Activated CD8-positive, alpha-beta memory T cell treated with anti-CD3 and anti-CD28 coated beads for 1 hour (primary cell): ENCODE measurements at places on chromosomes 13 and 19.

DNA sequence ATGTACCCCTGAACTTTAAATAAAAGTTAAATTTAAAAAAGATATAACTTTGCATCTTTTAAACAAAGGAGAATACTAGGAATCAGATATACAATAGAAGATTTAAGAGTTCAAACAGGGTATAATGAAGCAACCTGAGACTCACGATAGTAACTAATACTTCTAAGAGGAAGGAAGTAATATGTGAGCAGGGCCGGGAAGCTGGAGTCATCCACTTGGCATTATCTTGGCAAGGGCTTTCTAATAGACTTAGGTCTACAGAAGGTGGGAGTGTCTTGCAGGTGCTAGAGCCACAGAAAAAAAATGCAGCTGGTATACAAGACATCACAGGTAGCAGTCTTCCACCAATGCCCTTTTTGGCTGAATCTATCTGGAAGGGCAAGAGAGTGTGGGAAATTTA is 231.9 kb downstream of the KCTD12 start:
- no peak for DNase-seq

DNA sequence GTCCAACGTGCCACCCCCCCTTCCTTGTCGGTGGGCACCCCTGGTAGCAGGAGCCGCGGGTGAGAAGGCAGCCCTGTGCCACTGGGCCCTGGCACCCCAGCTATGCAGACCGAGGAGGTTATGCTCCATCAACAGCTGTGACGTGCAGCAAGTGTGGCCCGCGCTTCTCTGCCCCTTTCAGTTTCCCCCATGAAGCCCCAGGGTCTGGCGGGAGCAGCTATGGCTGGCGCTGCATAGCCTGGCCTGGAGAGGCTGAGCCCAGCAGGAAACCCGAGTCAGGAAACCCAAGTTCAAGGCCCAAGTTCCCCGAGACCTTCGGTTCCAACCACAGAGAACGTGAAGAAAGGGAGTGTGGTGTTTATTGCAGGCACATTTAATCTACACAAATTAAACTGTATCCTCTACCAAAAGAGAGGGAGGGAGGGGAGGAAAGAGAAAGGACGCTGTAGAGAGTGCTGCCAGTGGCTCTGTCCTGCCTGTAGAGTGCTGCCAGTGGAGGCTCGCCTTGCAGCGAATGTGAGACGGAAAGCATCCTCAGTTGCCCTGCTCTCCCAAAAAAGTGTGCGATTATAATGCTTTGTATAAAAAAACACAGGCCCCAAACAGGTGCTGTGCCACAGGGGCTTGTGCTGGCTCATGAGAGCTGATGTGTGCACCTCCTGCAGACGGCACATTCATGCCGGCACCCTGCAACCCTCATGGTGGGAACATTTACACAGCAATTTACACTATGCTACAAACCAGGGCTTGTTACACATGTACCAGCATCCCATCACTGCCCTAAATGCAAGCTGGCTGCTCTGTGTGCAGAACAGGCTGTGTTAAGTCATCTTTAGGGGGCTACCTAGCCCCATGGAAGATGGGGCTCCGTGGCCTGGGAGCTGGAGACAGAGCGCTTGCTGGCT is 16.3 kb downstream of the POP4 start:
- no peak for DNase-seq

GRCh38 chr19:48330012-48330681 is 4.8 kb downstream of the EMP3 start:
- peak; percentile 65 for DNase-seq

DNA sequence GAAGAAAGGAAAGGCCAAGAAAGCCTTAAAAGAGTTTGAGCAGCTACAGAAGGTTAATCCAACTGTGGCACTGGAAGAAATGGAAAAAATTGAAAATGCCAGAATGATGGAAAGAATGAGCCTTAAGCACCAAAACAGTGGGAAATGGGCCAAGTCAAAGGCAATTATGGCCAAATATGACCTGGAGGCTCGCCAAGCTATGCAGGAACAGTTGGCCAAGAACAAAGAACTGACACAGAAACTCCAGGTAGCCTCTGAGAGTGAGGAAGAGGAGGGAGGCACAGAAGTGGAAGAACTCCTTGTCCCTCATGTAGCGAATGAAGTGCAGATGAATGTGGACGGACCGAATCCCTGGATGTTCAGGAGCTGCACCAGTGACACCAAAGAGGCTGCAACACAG is 5.1 kb downstream of the UTP14C start:
- no peak for DNase-seq

- no peak for DNase-seq
Observed at GRCh38 chr13:110475117-110475516, 86.4 kb downstream of the RAB20 start.

DNA sequence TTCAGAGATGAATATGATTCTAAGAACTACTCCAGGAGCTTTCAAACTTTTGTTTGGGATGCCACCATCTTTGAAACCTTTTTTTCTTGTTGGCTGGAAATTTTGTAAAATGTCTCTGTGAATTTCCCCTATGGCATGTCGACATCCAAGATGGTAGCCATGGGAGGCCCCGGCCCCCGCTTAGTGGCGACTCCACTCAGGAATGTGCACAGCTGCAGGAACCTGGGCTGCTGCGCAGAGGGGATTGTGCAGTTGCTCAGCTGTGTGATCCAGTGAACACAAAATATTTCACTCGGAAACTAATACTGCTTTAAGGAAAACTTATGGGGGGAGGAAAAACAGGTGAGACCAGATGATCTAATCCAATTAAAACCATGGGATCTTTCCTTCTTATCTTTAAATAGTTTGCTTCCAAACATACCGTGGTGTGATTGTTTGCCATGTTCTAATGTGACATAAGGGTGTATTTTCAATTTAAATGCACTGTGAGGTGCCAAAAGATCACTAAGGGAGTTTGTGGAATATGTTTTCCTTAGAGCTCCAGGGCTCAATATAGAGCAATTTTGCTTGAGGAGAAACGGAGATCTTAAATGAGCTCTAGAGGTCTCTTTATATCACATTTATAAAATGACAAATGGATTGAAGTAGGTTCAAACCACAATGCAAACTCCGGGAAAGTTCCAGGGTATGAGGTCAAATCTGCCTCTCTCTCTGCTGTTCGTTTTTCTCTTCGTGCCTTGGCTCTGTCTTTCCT is 497.7 kb downstream of the FGF9 start:
- DNase-seq = no peak

DNA sequence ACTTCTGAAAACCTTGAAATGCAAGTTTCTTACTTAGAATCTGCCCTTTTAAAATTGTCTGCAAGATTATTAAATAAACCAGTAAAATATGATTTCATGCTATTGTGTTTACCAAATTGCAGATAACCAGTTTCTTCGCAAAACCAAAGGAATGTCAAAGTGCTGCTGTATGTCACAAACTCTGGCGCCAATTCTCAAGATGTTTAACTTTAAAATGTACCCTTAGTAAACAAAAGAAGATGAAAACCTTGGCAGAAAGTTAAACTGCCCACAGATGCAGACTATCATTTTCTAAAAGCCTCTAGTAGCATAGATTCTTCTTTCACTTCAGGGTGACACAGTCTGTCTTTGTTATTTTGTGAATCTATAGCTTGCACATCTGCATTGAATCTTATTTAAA is 189.2 kb downstream of the SLITRK6 start:
- DNase-seq = no peak

DNA sequence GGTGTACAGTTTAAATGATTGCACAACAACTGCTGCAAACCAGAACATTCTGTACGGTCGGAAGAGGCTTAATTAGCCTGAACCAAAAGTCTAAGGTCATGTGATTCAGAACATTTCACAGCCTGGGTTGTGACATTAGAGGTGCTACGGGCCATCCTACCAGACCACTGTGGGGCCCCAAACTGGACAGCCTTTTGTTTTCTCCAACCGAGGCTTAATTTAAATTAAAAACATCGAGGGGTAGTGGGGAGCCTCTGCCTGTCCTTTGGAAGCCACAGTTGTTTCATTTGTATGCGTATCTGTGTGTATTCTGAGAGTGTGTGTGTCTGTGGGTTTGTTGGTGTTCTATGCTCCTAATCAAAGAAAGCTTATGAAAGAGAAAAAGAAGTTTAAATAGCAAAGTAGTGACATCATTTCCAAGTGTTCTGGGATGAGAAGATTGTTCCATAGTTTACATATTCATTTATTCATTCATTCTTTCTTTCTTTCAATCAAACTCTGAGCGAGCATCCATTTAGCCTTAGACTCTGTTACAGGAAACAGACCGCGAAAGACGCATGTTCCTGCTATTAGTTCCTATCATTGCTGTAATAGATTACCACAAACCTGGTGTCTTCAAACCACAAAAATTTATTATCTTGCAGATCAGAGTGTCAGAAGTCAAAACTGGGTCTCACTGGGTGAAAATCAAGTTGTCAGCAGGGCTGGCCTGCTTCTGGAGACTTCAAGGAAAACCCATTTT is 444.8 kb downstream of the FOXO1 start:
- DNase-seq = no peak

- DNase-seq = no peak
Observed at GRCh38 chr13:51778392-51778791, 25.6 kb downstream of the DHRS12 start.

DNA sequence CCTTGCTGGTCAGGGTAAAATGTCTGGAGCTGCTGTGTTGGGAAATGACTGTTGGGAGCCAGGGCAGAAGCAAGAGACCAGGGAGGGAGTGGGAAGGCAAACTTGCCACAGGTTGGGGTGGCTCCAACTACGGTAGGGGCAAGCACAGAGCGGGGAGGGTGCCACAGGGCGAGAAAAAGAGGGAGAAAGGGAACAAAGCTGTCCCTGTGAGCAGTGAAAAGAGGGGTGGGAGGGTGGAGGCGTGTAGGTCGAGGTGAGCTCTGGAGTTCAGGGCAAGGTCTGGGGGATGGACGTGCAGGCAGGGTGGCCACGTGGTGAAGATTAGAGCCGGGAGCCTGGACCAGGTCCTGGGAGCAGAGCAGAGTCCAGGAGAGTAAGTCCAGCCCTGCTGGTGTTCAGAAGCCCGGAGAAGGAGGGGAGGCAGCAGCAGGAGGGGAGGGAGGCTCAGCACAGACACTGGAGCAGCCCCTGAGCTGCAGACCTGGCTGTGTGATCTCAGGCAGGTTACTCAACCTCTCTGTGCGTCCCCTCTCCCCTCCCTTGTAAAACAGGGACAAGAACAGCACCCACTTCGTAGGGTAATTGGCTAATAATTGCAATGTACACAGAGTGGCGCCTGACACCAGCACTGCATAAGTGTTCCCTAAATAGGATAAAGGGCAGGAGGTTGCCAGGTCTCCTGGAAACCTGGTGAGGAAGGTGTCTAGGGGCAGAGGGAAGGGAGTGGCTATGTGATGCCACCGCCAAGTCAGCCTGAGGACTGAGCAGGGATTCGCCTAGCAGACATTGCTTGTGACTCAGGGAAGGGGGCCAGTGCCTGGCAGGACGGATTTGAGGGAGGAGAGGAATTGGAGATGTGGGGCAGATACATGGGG is 3.2 kb upstream of the POLR2E start:
- DNase-seq = no peak

DNA sequence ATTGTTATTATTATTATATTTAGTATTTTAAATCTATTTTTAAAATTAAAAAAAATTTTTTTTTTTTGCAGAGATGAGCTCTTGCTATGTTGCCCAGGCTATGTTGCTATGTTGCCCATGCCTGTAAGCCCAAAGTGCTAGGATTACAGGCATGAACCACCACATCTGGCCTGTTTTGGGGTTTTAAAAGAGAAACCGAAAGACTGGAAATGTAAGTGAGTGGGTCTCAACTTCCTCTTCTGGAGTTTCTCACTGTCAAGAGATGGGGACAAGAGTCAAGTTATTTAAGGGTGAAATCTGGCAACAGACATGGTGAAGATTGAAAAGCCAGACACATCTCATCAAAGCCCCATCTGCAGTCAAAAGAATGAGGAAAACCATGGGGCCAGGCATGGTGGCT is 4.2 kb upstream of the OR7G3 start:
- no peak for DNase-seq

DNA sequence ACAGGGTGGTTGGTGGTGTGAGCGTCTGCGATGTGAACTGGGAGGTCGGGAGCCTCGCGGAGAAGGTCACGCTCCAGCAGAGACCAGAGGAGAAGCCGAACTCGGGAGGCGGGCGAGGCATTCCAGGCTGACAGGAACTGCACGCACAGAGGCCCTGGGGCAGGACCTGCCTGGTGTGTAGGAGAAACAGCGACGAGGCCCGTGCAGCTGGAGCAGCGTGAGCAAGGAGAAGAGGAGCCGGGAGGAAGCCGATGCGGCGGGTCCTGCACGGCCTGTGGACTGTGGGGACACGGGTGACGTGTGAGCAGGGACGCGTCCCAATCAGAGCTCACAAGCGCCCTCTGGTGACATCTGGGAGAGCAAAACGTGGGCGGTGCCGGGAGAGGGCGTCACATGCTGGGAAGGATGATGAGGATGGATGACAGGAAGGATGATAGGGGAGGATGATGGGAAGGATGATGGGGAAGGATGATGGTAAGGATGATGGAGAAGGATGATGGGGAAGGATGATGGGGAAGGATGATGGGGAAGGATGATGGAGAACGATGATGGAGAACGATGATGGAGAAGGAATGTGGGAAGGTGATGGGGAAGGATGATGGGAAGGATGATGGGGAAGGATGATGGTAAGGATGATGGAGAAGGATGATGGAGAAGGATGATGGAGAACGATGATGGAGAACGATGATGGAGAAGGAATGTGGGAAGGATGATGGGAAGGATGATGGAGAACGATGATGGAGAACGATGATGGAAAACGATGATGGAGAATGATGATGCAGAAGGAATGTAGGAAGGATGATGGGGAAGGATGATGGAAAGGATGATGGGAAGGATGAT is 16.1 kb upstream of the MADCAM1 start:
- DNase-seq = peak; percentile 19

GRCh38 chr13:32259116-32259515 is 56.0 kb downstream of the ZAR1L start:
- DNase-seq = no peak

DNA sequence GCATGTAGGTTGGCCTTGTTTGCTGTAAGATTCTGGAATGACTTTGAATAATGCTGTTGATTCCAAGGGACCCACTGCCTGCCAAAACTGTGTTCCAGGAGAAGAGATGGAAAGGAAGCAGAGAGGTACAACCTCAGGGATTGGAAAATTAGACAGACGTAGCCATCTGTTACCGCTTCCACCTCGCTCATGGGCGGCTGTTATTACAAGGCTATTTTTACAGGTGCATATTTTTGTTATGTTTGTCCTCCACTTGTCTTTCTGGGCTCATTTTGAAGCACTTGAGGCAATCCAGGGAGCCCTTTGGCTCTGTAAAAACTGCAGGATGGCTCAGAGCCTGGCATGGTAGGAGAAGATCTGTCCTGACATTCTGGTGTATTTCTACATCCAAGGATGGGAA is 276.4 kb upstream of the TMTC4 start:
- no peak for DNase-seq

- DNase-seq = no peak
Observed at GRCh38 chr19:49691243-49692146, 579 bp downstream of the CPT1C start.

GRCh38 chr13:81382246-81382645 is 1041.3 kb upstream of the SPRY2 start:
- no peak for DNase-seq
